ENCODE measurements at places on chromosomes 16 and 17.

- no peak for DNase-seq
Observed at GRCh38 chr16:56774016-56774680, 44.2 kb downstream of the NUP93 start.

DNA sequence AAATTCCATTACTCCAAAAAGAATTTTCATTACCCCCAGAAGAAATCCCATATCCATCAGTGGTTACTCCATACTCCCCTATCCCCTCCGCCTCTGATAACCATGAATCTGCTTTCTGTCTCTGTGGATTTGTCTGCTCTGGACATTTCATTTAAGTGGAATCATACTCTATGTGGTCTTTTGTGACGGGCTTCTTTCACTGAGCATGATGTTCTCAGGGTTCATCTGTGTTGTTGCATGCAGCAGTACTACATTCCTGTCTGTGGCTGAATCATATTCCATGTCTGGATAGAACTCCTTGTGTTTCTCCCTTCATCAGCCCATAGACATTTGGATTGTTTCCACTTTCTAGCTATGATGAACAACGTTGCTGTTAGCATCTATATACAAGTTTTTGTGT is 59.5 kb upstream of the IRX3 start:
- no peak for DNase-seq

- DNase-seq = no peak
Observed at GRCh38 chr16:57800200-57801097, 1.8 kb downstream of the KIFC3 start.

- DNase-seq = no peak
Observed at GRCh38 chr17:66040402-66040801, 151.5 kb downstream of the CEP112 start.

DNA sequence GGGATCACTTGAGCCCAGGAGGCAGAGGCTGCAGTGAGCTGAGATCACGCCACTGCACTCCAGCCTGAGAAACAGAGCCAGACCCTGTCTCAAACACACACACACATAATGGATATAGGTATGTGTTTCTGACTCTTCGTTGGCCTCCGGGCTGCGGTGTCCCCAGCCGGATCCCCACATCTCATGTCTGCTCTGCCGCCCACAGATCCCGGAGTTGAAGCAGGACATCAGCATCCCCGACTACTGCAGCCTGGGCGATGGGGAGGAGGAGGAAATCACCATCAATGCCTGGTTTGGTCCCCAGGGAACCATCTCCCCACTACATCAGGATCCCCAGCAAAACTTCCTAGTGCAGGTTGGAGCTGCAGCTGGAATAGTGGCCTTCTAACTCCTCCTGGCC is 15.4 kb downstream of the KDM8 start:
- no peak for DNase-seq

GRCh38 chr16:533391-534123 is 6.0 kb downstream of the CAPN15 start:
- no peak for DNase-seq

DNA sequence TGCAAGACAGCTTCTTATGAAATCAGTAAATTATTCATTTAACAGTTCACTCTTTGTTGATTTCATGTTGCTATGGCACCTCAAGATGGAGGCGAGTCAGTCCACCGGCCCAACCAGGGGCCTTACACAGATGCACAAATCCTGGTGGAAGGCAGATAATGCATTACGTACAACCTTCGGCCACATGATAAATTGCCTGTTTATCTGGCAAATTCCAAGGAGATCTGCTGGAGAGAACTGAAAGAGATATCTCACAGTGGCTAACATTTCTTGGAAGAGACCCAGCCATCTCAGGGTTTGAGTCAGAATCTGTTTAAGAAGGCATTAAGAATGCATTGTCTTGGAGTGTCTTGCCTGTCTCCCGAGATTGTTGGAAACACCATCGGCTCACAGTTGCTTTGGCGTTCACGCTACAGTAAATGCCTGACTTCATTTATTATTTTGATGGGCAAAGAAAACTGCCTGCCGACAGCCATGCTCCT is 225.6 kb downstream of the MSI2 start:
- DNase-seq = no peak

GRCh38 chr17:81435652-81436293 is 40.5 kb downstream of the BAHCC1 start:
- DNase-seq = no peak

GRCh38 chr17:10292057-10292937 is 80.5 kb downstream of the MYH13 start:
- no peak for DNase-seq

- DNase-seq = peak; percentile 92
Observed at GRCh38 chr16:48156790-48157209, 1.0 kb upstream of the ABCC12 start.

GRCh38 chr16:66035096-66035495 is 331.4 kb upstream of the CDH5 start:
- DNase-seq = no peak

GRCh38 chr16:27779641-27780164 is 229.8 kb downstream of the KATNIP start:
- DNase-seq = no peak

GRCh38 chr17:63431939-63432804 is 13.9 kb downstream of the CYB561 start:
- DNase-seq = no peak

- DNase-seq = no peak
Observed at GRCh38 chr17:8002721-8003593, 542 bp downstream of the GUCY2D start.

GRCh38 chr17:2796164-2797125 is at the start of gene RAP1GAP2:
RAP1GAP2 (plus strand) TSS chr17:2796438; CDS start chr17:2796528, 90 bp downstream.
- DNase-seq = peak; percentile 71

DNA sequence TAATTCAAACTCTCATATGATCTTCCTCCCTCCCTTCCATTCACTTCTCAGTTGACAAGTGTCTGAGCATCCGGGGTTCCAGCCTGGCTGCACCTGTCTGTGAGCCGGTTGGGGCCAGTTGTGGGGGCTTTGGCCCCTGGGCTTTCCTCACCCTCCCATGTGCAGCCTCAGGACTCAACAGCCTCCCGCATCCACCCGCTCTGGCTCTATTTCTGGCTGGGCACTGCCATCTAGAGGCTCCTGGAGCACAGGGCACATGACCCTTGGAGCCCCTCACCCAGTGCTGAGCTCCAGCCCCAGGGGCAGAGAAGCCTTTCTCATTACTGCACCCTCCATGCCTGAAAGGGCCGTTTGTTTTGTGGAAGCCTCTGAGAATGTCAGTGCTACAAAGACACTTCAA is 43.3 kb downstream of the HAPSTR1 start:
- peak; percentile 66 for DNase-seq

- DNase-seq = no peak
Observed at GRCh38 chr17:77602883-77603640, 355.4 kb upstream of the TNRC6C start.

DNA sequence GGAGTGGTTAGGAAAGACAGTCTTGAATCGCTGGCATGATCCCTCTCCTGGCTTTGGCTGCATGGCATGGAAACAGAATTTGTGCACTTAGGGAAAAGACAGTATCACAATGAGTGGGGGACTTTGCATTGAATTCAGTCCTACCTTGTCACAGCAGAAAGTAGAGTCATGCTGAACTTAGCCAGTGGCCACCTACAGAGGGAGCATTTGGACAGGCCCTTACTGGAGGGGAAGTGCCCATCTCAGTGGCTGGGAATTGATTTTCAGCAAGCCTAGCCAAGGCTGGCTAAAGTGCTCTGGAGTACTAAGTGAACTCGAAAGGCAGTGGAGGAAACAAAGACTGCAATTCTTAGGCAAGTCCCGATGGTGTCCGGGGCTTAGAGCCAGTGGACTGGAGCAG is 364.3 kb upstream of the TOM1L1 start:
- DNase-seq = no peak

DNA sequence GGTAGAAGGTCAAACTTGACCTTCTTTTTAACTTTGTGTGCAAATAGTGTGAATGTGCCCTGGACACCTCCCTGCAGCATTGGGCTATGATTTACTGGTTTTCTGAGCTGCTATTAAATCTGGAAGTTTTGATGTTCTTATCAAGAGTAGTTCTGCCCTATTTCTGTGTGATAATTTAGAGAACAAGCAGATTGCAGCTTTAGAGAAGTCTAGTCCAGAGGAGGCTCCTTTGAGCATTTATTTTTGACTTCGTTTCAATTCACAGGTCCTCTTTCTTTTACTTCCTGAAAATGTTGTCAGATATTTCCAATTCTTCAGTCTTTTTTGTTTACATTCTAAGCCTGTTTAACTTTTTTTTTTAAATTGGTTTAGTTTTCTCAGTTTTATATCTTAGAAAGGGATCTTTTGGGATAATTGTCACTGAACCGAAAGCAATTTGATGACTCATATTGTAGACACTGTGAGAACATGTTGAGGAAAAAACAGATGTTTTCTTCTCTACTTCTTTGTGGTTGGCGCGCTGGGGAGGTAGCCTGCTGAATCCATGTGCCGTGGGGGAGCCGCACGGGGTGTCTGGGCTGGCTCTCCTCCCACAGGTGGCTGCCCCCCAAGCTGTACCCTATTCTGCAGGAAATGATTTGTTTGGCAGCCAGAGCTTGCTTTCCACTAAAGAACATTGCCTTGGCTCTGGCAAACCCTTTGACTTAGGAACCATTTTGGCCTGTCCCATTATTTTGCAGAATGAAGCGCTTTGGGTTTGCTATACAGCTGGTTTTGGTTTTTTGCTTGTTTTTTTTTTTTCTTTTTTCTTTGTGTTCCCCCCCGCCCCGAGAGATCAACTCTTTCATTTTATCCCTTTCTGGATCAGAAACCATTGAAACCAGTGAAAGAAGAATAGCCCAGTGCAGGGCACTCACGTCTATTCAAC is 53.4 kb downstream of the MFSD11 start:
- DNase-seq = peak; percentile 21

GRCh38 chr16:81511371-81511770 is 66.8 kb downstream of the CMIP start:
- DNase-seq = no peak

DNA sequence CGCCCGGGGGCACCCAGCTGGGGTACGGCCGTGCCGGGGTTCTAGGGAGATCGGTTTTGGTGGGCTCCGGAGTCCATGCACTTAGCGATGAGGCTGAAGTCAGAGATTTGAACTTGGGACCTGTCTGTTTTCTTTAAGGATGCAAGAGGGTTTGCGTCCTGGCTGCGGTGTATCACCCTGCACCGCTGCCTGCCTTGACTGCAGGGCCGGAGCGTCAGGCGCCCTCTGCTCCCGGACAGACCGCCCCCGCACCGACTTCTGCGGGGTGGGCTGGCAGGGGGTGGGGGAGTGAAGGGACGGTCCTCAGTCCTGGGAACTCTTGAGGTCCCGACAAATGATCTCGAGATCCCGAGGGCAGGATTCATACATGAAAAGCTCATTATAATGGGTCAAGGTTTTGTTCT is 701 bp downstream of the PDP2 start:
- DNase-seq = no peak

GRCh38 chr17:39777534-39778365 is 40.0 kb downstream of the GRB7 start:
- DNase-seq = no peak

GRCh38 chr16:72657791-72658190 is 390.1 kb downstream of the ZFHX3 start:
- no peak for DNase-seq

DNA sequence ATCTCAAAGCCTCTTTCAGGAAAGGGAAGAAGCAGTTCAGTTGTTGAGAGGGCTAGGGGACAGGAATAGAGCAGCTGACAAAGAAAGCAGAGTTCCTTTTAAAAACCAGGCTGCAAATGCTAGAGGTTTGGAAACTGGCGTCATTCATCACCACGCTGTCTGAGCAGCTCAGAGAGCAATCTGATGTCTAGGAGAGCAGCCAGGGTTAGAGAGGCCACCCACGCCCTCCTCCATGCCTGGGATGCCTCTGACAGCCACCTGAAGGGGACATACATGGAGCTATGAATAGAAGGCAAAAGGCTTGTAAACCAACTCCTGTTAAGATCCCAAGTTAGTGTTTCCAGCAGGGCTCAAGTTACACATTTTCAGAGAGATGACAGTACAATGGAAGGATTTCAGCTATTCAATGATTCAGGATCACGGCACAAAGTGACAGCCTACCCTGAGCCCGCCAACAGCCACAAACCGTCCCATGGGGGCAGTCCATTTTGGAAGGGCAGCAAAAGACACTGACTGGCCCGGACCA is 12.4 kb downstream of the RAB5C start:
- no peak for DNase-seq

DNA sequence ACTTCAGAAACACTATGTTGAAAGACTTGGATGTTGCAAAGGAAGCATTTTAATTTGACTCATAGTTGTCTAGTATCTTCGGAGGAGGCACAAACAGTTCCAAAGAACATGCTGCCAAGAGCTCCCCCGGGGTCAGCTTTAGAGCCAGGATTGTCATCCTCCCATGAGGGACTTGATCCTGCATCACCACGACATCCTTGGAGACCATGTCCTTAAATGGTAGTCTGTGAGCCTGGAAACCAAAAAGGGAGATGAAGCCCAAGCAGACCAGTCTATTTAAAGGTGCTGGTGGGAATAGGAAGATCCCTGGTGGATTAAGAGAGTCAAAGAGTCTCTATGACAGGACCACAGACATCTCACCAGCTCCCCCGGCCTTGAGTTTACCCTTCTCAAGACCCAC is 33.3 kb upstream of the DYNLRB2 start:
- no peak for DNase-seq

- DNase-seq = no peak
Observed at GRCh38 chr17:59699786-59700185, 7.4 kb downstream of the PTRH2 start.

DNA sequence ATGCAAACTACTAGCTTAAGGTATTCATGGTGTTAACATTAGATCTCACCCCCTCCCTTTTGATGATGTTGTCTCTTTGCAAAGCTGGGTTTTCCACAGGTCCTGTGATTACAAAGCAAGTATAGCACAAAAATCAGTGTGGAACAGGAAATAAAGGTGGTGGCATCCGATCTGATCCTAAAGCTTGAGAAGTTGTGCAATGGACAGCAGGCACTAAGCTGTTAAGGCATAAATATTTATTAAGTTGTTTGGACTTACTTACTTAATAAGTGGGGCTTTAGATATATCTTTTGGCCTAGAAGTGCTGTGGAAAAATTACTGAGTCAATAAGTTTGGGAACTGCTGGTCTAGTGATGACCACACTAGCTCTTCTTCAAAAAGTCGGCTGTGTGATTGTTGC is 5.0 kb downstream of the GLP2R start:
- DNase-seq = no peak

- no peak for DNase-seq
Observed at GRCh38 chr17:1779571-1780131, 17.8 kb downstream of the SERPINF1 start.

DNA sequence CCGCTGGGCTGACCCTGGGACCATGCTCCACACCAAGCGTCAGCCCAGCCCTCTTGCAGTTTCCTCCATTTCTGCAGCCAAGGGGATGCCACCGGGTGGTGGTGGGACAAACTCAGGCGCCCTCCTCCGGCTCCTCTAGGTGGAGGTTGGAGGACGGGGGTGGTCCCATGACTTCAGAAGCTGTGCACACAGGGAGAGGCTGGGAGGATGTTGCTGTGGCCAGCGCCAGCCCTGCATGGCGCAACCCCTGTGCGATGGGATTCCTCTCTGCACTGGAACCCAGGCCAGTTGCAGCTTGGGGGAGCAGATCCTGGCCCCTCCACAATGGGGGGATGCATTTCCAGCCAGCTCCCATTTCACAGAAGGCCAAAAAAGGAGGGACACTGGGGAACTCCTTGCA is 246.5 kb downstream of the C16orf95 start:
- no peak for DNase-seq

- no peak for DNase-seq
Observed at GRCh38 chr17:55344514-55344997, 77.1 kb downstream of the MMD start.
